Neuronal stem cell (in vitro differentiated cells): ENCODE measurements at places on chromosomes 12 and 14.
A peak's percentile ranks its signal among the peaks of the same experiment; 100 is the strongest.

- DNase-seq, result no peak
These were observed 50.8 kb upstream of the MAX start for GRCh38 chr14:65153101-65153500.

DNA sequence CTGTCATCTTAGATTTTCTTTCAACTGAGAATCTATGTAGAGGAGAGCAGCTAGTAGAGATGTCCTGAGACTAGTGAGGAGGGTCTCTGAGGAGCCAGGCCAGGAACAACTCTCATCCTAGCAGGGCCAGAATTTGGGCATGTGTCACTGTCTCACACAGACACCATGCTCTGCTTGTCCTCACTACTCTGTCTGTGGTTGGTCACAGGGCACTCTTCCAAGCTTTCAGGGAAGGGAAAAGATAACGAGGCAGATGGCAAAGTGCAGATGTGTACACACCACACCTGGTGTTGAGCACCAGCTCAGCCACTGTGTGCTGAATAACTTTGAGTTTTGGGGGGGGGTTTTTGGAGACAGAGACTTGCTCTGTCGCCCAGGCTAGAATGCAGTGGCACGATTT is 2.5 kb downstream of the SSPN start:
- DNase-seq, result no peak

DNA sequence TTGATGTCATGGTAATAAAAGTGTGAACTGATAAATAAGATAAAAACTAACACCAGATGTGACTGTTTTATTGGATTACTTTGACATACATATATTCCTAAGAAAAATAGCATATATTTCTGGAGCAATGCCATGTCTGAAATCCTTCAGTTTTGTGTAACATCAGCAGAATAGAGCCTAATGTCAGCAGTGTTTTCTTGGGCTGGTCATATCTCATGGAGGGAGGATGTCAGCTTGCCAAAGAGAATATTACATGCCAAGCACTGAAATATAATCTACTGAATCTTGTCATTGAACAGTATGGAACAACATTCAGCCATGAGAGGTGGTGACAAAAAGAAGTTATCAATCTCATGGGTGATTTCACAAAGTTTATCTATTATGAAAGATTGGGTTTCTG is 220.3 kb downstream of the KLHL28 start:
- no peak for DNase-seq

DNA sequence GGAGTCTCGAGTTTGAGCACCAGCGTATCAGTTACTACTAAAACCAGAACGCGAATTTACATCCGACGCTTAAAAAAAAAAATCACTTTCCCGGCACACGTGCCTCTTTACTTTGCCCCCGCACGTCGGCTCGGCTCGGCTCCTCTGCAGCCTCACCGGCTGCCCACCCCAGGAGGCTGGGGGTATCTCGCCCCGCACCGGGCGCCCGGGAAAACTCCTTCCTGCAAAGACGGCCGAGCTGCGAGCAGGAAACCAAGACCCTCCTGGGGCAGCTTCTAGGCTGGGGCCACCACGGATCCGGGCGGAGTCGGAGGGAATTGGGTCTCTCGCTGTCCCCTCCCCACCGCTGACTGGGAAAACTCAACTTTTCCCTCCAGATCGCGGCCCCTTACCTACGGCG is 610 bp downstream of the VSIG10 start:
- DNase-seq, result no peak

- DNase-seq, result no peak
These were observed 288.6 kb upstream of the PWP1 start for GRCh38 chr12:107396991-107397390.

GRCh38 chr12:116217045-116217735 is 60.3 kb downstream of the MED13L start:
- no peak for DNase-seq

DNA sequence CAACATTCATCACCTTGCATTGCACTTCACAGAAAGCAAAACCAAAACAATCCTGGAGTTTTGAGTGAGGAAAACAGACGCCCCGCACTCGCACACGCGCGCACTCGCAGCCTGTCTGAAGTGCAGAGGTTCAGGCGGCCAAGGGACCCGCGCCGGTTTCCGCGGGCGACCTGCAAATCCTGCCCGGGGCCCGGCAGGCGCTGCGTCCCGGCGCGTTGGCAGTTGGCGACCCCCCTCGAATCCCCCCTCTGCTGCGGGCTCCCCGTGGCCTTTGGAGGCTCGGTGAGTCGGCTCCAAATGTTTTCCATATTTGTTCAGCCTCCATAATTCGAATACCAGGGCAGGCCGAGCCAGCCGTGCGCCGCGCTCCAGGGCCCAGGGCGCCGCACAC is at the start of gene SSPN:
Gene SSPN, plus strand, starts transcription at position 324 of the 391 bp plus-strand sequence. CDS start 100 bp downstream, outside the sequence.
- peak; percentile 12 for DNase-seq

DNA sequence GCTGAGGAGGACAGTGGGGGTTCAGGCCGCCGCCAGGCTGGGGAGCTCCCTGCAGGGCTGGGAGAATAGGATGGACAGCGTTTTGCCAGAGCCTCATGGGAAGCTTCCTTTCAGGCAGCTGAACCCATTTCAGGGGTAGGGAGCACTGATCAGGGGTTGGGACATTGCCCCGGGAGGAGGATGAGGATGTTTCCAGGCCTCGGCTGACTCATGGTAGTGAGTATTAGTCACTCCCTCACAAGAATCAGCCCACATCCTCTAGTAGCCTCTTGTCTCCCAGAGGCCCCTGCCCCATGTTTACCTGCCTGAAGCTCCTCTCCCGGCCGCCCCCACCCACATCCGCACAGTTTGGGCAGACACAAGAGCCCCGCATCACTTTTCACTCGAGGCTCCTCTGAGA is 89.8 kb downstream of the ZFP36L1 start:
- no peak for DNase-seq

DNA sequence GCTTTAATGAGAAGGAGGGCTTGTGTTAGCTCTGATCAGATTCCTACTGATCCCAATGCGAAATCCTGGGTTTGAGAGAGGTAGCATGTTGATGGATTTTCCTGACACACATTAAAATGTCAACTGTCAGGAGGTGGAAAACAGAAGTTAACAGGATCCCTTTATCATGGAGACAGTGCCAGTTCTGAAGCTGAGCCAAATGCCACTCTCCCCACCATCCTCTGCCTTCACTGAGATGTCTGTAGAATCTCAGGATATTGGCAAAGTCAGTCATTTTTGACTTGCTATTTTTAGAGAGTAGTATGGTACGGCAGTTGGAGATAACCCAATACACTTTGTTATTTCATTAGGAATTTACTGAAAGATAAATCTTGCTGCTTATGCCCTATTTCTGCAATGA is 1816.2 kb upstream of the FLRT2 start:
- DNase-seq, result no peak
